ENCODE measurements at places on chromosomes 4 and X.
A peak's percentile ranks its signal among the peaks of the same experiment; 100 is the strongest.

DNA sequence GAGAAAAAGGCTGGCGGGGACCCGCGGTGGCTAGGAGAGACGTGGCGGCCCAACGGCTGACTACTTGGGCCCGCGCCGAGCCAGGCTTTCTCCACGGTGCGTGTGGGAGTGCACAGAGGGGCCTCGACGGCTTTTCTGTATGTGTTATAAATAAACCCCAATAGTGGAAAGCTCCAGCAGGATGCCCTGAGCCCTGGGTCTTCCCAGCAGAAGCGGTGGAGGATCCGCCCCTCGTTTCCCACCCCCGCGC is 268 bp upstream of the PRRG1 start:
- DNase-seq, result no peak

- DNase-seq, result no peak
Observed at GRCh38 chr4:182280436-182281111, 37.4 kb downstream of the TENM3 start.

- no peak for DNase-seq
Observed at GRCh38 chrX:118225711-118226428, 109.3 kb upstream of the KLHL13 start.

DNA sequence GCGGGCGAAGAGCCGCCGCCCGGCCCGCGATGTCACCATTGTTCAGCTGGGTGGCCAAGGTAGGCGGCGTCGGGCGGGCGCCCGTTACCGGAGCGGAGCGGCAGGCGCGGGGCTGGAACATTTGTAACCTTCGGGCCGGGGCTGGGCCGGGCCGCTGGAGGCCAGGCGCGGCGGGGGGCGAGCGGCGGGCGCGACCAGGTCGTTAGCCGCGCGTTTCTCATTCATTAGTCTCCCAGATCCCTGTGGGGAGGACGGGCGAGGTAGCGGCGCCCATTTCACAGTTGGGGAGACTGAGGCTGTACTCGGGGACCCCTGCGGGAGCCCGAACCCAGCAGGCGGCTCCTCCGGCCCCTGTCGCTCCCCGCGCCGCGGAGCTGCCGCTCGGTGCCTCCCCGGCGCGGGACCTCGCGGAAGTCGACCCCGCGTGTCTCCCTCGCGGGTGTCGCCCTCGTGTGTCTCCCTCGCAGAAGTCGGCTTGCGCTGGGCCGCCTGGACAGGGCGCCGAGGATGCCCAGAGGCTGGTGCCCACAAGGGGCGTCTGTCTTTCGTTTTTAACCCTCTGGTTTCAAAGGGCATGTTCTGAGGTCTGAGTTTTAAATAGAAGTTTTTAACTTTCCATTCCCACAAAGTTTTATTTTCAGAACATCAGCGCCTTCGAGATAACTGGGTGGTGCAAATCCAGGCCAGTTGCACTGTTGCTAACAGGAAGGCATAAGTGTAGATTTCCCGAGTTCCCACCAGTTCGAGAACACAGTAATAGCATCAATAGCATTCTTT is 17.5 kb downstream of the PTTG2 start:
- DNase-seq, result peak; percentile 68

- DNase-seq, result peak; percentile 93
Observed at GRCh38 chr4:169993531-169993930, 32.7 kb downstream of the MFAP3L start.

DNA sequence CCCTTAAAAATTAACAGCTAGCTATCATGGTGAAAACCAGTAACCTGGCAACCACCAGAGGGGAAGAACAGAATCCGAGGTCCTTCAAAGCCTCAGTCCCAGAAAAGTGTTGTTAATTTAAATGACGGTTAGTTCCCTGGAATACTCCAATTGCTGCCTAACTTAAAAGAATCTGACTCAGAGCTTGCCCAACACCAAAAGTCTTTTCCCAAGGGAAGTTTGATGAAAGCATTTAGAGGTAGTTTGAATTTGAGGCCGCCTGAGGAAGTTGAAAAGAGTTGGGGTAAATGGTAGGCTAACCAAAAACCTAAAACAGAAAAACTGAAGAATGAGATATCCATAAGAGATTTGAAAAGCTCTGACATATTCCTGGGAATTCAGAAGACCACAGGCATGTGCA is 46.6 kb downstream of the IL13RA2 start:
- DNase-seq, result no peak

GRCh38 chrX:97397371-97397770 is 513.7 kb downstream of the RPA4 start:
- DNase-seq, result no peak

GRCh38 chrX:142312591-142312990 is 107.5 kb upstream of the MAGEC2 start:
- DNase-seq, result no peak

DNA sequence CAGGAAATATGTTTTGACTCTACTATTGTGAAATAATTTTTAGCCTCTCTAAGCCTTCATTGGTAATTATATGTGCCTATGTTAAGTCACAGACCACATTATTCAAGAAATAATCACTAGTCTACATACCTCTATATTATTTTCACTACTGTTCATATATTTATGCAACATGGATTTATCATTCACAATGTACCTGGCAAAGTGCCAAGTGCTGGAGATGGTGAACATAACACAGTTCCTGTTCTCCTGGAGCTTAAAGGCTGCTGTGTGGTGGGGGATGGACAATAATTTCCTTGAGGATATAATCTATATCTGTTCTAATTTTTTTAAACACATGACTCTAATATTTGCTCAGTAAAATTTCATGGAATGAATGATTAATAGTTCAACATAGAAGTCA is 527.7 kb upstream of the CXorf51A start:
- DNase-seq, result no peak

- no peak for DNase-seq
Observed at GRCh38 chr4:38955957-38956356, 76.3 kb downstream of the TMEM156 start.

DNA sequence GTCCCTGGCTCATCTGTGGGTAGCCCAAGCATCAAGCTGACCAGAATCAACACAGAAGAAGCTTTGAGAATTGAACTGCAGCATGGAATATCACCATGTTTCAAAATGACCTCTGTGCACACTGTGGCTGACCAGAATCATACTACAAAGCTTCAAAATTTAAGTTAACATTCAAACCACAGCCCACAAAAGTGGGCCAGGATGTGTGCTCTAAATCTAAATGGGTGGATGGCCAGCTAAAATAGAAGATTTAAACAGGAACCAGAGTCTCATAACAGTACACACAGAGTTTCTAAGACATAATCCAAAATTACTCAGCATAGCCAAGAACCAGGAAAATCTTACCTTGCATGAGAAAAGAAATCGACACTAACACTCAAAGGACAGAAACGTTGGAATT is 46.1 kb downstream of the KLF3 start:
- no peak for DNase-seq

DNA sequence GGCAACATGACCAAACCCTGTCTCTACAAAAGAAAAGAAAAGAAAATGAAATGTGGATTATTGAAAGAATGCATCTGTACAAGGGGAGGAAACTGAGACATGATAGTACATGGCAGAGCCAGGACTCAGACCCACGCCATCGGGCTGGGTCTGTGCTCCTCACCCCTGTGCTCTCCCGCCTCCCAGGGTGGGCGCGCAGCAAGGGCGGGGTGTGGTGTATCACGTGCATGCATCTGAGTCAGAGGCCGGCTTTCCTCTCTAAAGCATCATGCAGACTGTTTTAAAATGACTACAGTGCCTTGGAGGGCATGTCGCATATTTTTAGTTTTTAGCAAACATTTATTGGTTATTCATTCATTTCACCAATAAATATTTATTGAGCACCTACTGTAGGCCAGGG is 47.8 kb downstream of the HTT-AS start:
- no peak for DNase-seq

GRCh38 chr4:60952921-60953320 is 247.2 kb upstream of the ADGRL3 start:
- no peak for DNase-seq

DNA sequence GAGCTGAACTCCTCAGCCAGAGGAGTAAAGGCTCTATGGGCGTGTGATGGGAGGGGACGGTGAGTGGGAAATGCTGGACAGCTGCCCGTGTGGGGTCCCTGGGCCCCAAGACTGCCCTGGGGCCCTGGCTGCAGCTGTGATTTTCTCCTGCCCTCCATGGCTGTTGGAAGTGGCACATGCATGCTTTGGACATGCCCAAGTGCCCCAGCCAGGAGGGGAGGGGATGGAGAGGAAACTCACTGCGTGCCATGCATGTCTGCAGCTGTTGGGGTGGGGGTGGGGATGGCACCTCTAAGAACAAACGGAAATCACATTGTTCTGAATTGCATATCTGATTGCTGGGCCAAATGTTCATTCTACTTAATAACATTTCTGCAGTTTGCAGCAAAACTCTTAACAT is 52.4 kb downstream of the MID2 start:
- no peak for DNase-seq

- DNase-seq, result no peak
Observed at GRCh38 chr4:126221282-126221681, 906.5 kb downstream of the FAT4 start.

GRCh38 chrX:3134316-3134945 is 93.2 kb downstream of the ARSF start:
- no peak for DNase-seq

GRCh38 chrX:149567621-149568417 is 18.1 kb upstream of the HSFX3 start:
- no peak for DNase-seq

GRCh38 chr4:61201961-61202637 is 2.0 kb downstream of the ADGRL3 start:
- DNase-seq, result peak; percentile 66

GRCh38 chr4:38177035-38177546 is 216.9 kb downstream of the PTTG2 start:
- DNase-seq, result no peak

- no peak for DNase-seq
Observed at GRCh38 chr4:159283696-159284095, 180.8 kb downstream of the RAPGEF2 start.

DNA sequence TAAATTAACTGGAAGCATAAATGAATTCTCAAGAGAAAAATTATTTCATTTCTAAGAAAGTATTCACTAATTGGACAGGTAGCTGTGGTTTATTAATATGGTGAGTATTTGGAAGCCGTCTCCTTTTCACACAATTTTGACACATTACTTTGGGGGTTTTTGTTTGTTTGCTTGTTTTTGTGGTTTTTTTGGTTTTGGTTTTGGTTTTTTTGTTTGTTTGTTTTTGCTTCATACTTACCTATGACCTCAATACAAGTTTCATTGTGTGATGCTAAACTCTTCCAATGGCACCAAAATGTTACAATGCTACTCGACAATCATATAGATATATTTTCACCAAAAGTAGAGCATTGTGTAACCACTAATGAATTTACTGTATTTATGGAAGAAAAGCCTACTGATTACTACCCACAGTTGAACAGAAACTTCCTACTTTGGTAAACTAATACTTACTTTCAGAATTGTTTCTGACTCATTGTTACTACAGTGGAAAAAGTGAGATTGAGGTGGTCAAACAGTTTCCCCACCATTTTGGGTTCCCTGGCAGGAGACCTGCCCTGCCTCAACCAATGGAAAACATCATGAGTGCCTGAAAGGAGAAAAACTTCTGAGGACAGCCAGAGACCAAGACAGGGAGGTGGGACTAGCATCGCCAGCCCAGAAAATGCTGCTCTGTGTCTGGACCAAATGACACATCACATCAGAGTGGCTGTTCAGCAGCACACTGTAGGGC is 443.1 kb downstream of the HNRNPD start:
- DNase-seq, result no peak

DNA sequence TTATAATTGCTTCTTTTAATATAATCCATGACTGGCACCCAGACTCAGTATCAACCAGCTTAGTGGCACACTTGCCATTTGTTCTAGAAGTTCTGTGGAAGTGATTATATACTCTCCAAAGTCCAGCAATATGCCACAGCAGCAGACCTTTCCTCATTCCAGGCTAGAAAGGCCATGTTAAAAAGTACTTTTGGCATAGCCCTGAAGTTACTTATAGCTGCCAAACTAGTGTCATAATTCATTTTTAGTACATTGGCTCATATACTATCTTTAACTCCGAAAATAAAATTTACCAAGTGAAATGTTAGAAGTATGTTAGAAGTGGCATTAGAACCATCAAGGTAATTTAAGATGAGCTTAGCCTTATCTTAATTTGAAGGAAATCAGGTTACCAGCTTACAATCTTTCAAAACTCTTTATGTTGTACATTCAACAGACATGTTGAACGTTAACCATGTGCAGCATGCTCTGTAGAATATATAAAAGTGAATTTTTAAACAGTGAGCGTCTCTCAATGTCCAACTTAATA is 714.2 kb upstream of the LCORL start:
- DNase-seq, result no peak

- DNase-seq, result no peak
Observed at GRCh38 chrX:14038375-14039085, 8.8 kb upstream of the GEMIN8 start.

DNA sequence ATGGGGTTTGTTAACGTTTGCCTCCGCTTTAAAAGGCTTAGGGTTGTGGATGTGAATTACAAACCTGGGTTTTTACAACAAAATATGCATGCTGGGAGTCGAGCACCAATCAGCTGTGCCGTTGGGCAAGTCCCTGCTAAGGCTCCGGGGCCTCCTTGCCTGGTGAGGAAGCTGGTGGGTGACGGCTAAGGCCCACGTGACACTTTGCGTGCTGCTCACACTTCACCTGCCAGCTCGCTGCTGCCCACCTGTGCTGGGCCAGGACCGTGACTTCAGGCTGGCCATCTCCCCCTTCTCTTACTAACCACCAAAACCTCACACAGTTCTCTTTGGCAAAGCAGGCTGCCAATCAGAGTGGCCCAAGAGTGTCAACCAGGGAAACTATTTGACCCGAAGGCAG is 178.3 kb downstream of the AFAP1 start:
- DNase-seq, result no peak

DNA sequence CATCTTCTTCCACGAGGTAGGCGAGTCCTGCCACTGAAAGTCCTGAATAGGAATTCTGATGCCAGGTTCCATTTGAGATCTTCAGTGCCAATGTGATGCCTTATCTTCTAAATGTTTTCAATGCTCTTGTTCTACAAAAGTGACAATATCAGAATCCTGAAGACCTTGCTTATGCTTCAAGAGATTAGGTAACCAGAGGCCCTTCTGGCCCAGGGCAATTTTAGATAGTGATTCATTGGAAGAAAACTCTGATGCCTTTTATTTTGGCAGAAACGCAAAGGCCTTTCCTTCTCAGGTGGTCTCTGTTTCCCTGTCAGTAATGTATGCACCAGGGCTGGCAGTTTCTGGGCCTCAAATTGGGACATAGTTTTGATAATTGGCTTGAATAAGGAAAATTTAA is 144.8 kb downstream of the CEP135 start:
- DNase-seq, result no peak

- DNase-seq, result no peak
Observed at GRCh38 chr4:114400531-114400930, 198.1 kb upstream of the UGT8 start.

- no peak for DNase-seq
Observed at GRCh38 chr4:160180211-160180610, 1077.3 kb downstream of the RAPGEF2 start.

DNA sequence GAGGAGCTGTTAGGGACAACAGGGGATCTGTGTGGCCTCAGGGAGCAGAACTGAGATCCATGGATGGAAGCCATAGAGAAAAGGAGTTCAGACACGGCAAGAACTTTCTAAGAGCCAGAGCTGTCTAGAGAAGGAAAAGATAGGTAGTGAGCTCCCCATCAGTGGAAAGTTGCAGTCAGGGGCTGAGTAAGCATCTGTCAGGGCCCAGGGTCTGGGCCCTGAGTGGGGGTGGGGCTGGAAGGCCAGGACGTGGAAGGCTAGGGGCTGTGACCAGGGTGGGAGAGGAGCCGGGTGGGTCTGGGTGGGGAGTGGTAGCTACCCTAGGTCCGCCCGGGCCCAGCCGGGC is 324 bp upstream of the MSN start:
- DNase-seq, result no peak

- DNase-seq, result no peak
Observed at GRCh38 chr4:168221301-168221700, 97.3 kb downstream of the DDX60 start.

Data from globus pallidus (tissue), 1 donor.